Iris pigment epithelial cell (primary cell): ENCODE measurements at places on chromosomes 12 and 14.

- no peak for DNase-seq
Measured at GRCh38 chr12:131028587-131029338, 75.1 kb downstream of the ADGRD1 start.

- DNase-seq, result peak; percentile 42
Measured at GRCh38 chr14:105411017-105411941, 8.3 kb upstream of the MTA1 start.

DNA sequence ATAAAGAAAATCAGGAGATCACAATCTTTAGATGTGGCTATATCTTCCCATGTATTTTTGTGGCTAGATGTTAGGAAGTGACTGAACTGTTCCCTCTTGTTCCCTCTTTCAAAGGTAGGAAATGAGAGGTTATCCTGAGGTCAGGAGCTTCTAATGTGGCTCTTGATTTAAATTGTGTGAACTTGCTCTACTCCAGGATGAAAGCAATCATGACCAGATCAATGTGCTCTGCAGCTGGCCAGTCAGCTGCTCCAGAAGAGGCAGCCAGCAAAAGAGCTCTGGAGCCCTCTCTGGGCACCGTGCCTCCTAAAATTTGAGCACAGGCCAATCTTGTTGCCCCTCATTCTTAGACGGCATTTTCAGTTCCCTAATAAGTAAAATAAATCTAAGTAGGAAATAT is 32.0 kb downstream of the CDK17 start:
- no peak for DNase-seq

GRCh38 chr12:123135688-123136087 is 15.2 kb downstream of the PITPNM2 start:
- no peak for DNase-seq

GRCh38 chr12:27852117-27852516 is 72.1 kb upstream of the MANSC4 start:
- no peak for DNase-seq

DNA sequence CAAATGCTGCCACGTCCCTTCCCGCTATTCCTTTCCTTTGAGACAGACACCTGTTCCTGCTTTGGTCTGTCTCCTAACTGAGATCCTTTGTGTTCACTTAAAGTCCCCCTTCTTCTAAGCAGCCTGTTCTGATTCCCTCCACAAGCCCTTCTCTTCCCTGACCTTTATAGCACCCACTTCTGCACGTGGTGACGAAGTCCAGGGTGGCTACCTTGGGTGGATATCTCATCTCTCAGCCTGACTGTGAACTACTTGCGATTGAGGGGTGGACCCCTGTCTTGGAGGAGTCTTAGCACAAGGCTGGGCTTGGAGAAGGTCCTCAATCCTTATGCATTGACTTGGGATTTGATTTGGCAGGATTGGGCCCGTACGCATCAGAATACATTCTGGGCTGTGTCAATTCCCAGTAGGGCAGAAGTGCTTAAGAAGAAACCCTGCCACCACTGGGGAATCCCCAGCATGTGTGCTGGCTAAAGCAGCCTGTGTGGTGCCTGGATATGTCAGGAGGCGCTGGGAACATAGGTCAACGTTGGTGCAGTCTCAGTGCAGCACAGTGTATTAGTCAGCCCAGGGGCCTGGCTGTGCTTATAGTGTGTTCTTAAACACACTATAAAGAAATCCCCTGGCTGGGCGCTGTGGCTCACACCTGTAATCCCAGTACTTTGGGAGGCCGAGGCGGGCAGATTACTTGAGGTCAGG is 23.6 kb downstream of the KRT80 start:
- DNase-seq, result peak; percentile 86
